ENCODE measurements at places on chromosomes 12 and 14.
A peak's percentile ranks its signal among the peaks of the same experiment; 100 is the strongest.

GRCh38 chr12:116955382-116956021 lies 44.8 kb downstream of the FBXW8 start:
- DNase-seq = no peak

- no peak for DNase-seq
These were observed 48.3 kb downstream of the TRAF3 start for GRCh38 chr14:102825307-102826095.

DNA sequence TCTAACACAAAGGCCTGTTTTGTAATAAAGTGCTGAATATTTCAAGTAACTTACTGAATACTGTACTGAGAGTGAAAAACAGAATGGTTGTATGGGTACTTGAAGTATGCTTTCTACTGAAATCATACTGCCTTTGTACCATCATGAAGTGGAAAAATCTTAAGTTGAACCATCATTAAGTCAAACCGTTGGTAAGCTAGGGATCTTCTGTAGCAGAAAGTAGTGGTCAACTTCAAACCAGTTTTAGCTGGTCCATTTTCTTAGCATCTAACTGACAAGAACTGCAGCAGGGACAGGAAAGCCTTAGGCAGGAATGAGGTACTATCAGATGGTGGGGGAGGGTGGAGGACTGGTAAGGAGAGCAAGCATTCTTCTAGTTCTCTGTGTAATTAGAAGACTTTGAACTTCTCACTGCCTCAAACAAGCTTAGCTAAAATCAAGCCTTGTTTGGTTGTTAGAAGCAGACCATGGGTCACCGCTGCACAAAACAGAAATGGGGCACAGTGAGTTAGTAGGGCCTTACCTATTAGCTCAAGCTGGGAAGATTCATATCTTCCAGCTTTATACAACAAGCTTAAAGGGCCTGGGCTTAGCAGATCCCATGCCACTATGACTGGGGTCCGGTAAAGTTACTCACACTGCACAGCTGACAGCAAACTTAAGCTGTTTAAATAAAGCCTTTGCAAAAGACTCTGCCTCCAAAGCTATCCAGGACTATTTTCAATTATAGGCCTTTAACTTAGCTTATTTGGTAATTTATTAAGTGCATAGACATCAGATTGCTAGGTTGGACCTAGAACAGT lies 73.8 kb downstream of the ACADS start:
- DNase-seq = no peak

GRCh38 chr12:116513944-116514343 lies 45.2 kb upstream of the MAP1LC3B2 start:
- no peak for DNase-seq

- peak; percentile 89 for DNase-seq
These were observed 5.1 kb downstream of the GPR84 start for GRCh38 chr12:54358945-54359761.

- DNase-seq = no peak
These were observed 414.3 kb downstream of the BCAT1 start for GRCh38 chr12:24534622-24535021.

- no peak for DNase-seq
These were observed 1505.3 kb downstream of the AACS start for GRCh38 chr12:126570566-126570965.
